ENCODE measurements at places on chromosomes 7 and 10.

GRCh38 chr7:38801786-38802185 lies 107.2 kb downstream of the VPS41 start:
- DNase-seq, result peak; percentile 12

DNA sequence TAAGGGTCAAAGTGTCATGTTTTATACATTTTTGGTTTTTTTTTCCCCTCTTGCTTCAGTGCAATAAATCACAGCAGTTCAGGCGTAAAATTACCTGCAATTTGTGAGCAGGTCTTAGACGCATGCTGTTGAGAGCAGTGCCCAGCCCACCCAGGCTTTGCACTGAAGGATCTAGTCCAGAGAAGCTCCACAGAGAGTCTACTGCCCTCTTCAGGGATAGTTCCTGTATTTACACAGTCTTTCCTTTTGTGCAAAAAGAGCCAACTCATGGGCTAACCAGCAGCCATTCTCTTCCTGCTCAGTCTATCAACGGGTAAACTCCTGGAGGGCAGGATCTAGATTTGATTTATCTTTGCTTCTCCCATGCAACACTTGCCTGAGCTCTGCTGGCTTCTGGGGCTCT lies 82.2 kb upstream of the NAMPT start:
- peak; percentile 42 for DNase-seq

DNA sequence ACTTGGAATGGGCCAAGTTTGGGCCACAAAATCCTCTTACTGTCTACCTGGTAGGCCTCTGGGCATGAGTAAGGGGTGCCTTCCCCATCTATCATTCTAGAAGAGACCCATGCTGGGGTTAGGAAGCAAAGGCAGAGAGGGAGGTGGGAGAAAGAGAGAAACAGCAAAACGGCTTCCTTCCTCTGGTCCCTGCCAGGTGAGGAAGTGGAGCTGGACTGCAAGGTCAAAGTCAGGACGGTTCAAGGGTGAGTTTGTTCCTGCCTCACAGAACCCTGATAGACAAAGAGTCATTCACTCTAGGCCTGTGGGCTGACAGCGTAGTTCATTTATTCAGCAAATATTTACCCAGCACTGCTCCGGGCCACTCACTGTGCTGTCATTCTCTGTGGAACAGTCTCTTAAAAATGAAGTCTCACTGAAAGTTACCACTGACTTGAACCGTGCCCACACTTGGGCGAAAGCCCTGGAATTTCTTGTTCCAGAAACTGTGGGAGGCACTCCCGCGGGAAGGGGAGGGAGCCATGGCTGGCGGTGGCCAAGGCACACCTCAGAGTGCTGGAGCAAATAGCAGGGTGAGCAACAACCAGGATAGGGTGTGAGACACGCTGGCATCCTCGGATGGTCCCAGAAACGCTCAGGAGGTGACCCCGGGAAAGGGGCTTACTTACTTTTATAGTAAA lies 26.2 kb upstream of the ECHDC3 start:
- DNase-seq, result no peak

DNA sequence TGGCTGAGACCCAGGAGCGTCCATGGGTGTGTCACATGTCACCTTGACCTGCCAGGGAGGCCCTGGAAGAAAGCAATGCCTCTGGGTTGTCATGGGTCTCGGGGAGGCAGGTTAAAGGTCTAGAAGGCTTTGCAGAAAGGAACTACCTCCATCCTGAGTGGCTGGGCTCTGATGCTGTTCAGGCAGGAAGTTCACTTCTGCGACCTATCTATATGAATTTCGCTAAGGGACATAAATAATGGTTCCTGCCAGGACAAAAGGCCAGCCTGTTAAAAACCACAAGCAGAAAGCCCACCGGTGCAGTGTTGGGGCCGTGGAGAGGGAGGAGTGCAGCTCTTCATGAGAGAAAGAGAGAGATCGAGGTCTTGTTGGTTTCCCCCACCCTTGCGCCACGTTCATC lies 182.9 kb downstream of the PTPN20 start:
- no peak for DNase-seq

DNA sequence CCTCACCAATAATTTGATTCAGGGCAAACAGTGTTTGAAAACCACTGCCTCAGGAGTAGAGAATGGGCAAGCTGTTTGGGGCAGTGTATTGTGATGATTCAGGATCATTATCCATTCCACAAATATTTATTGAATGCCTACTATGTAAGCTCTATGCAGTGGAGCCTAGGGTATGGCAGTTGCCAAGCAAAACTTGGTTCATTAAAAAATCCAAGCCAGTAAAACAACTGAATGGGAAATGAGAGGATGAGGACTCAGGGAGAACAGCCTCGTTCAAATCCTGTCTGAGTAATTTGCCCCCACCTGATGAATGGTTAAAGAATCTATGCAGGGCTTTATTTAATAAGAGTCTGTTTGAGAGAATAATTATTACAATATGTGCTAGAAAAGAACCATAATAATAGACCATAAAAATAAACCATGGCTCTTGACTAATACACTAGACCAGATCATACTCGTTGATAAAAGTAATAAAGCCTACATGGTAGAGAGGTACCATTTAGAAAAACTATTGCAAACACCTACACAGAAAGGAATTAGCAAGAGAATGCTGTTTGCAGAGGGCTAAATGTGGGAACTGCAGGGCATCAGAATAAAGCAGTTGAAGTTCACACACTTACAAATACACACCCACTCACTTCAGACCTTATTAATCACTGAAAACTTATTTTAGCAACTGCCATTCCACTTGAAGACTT lies 71.7 kb downstream of the CREB5 start:
- peak; percentile 89 for DNase-seq

DNA sequence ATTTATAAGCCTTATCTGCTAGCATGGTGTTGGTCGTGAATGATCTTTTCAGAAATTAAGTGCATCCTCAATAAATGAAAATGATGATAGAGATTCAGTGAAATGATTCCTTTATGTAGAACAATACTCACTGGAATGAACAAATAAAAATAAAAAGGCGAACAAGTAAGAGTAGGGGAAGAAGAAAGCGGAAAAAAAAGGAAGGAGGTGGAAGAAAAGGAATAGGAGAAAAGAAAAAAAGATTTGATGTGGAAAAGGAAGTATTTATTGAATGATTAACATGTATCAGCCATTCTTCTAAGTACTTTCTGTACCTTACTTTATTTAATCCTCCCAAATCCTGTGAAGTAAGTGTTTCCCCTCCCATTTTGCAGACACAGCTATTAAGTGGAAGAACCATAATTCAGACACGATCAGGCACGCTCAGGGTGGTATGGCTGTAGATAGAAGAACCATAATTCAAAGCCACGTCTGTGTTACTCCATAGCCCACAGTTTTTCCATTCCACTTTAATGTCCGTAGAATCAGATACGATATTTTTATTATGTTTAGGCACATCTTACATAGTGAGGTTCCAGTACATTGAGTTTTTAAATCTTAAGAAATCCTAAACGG lies 156.2 kb upstream of the LAMB4 start:
- no peak for DNase-seq

DNA sequence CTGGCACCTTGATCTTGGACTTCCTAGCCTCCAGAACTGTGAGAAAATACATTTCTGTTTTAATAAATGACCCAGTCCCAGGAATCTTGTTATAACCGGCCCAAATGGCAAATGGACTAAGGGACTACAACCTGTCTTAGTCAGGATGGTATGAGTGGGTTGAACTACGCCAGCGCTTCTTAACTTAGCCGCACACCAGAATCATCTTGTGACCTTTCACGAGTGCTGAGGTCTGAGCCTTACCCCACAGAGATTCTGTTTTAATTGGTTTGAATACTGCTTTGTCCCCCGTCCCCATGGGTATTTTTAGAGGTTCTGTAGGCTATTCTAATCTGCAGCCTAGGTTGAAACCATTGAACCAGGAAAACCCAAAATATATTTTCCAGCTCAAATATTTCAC lies 48.0 kb downstream of the PFKFB3 start:
- no peak for DNase-seq

DNA sequence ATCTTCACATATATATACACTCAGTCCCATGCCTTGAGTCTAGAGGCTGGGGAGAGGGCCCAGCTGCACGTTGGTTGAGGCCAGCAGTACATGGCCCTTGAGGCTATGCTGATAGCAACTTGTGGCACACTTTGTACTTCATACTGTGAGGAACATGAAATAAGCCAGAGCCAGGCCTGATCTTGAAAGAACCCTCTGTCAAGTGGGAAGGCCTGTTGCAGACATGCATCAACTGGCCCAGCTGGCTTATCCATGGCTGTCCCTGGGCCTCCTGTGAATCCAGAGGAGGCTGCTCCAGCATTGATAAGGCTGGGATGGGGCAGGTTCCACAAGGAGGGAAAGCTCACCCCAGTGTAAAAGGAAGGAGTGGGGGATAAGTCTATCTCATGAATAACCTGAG lies 140.4 kb downstream of the NRF1 start:
- no peak for DNase-seq

DNA sequence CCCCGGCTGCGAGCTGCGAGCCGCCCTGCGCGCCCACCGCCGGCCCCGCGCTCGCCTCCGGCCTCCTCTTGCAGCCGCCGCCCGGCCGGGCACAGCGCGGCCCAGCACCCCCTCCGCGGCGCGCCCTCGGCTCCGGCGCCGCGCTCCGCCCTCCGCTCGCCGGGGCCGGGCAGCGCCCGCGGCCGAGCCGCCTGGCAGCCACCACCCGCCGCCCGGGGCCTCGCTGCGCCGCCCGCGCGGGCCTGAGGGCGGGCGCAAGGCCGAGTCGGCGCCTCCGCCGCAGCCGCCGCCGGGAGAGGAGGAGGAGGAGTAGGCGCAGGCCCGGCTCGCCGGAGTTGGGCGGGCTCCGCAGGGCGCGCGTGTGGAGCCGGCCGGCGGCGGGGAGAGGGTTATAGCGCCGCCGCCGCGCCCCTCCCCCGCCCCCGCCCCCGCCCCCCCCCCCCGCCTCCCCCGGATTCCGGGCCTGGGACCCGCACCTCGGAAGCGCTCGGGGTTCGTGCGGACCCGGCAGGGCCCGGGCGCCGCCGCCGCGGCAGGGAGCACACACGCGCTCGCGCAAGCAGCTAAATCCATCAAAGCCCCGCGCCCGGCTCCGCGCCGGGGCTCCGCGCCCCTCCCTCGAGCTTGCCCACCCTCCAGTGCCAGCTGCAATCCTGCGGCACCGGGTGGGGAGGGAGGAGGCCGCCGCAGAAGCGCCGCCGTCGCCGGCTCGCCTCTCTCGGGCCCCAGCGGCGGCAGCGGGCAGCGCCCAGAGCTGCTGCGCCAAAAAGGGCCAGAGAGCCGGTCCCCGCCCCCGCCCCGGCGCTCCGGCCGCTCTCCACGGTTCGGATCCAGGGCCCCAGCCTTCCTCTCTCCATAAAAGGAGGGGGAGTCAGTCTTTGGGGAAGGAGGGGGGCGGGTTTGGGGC lies at the start of gene PDGFA:
Gene PDGFA (minus strand): TSS at position 363 of the 907 bp plus-strand sequence. CDS start 845 bp downstream, outside the sequence.
- DNase-seq, result peak; percentile 28

DNA sequence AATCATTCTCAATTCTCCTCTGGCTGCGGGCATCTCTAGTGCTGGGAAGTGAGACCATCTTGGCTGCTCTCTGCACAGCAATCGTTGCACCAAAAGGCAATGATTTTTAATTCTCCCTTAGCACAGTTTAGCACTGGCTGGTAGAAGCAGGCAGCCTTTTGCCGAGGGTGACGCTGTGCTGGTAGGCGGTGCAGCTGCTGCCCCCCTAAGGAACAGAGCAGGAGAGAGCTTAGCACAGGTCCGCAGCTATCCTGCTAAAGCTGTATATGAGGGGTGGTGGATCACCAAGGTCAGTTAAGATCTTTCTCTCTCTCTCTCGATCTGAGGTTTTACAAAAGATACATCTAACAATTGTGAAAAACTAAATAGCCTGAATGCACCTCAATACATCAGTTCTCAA lies 390.1 kb downstream of the GATA3 start:
- DNase-seq, result no peak

DNA sequence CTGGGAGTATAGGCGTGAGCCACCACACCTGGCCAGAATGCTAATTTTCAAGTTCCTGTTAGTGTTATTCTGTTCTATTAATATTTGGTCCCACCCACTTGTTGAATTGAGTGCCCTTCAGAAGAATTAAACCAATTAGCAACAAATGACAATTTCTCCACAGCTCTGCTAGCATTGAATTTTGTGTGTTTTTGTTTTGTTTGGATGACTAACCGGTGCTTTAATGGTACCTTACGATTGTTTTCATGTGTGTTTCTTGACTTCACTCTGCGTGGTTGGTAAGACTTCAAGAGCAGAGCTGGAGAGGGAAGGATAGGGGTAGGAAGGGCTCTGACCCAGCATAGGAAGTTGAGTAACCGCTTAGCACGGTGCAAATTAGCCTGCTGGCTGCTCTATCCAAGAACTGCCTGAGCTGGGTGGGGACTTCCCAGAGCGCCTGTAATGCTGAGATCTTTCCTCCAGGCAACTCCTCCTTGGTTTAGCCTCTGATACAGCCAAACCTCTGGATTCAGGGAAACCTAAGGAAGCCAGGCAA lies 4.6 kb downstream of the ARPC1B start:
- peak; percentile 76 for DNase-seq

DNA sequence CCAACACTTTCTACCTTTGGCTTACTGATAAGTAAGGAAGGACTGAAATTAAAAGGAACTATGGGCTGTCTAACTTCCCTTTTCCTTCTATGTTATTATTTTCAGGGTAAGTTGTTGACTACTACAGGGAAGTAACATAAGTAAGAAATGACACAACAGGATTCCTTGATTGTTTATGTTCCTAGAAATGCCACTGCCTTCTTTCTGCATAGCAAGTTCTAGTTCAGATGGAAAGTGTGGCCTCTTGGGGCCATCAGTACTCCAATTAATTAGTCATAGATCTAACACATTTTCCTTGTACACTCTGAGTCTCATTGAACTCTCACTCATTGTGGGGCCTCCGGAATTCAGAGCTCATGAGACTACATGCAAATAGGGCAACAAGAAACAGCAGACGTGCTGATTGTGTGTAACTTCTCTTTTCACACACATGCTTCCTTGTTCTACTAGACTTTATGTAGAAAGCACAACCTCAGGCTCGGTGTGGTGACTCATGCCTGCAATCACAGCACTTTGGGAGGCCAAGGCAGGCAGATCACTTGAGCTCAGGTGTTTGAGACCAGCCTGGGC lies 35.3 kb upstream of the HIBADH start:
- DNase-seq, result no peak

GRCh38 chr7:70893422-70893821 lies 238.5 kb upstream of the GALNT17 start:
- no peak for DNase-seq

DNA sequence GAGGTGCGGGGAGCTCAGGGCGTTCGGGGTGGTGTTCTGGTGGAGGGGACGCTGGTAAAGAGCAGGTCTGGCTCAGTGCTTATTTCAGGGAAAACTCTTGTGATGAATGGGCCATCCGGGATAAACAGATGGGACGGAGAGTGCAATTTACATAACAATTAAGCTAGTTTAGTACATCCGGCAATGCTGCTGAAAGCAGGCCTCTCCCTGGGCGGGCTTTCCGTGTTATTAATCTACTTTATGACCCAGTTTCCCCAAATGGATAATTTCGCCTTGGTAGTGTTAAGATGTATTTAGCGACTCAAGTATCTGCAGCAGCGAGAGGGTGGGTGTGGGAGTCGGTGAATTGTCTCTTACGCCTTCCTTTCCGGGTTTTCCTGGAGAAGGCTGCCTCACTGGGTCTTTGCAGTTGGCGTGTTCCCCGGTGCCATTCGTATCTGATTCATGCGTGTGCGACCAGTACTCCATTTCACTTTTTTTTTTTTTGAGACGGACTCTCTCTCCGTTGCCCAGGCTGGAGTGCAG lies 25.2 kb downstream of the FOXK1 start:
- no peak for DNase-seq
